ENCODE measurements at places on chromosomes 5 and 9. TPM values are rescaled to one million over a fixed set of nuclear protein-coding genes. Genes with fewer than 3 reads are reported as not detected.

CCL28 gene
- polyA plus RNA-seq: 2.4 TPM

PALM2AKAP2 gene
- 21.7 TPM for polyA plus RNA-seq

FOXD4 gene
- 0.21 TPM for polyA plus RNA-seq

GIN1 gene
- polyA plus RNA-seq: 2.0 TPM

INSL4 gene
- polyA plus RNA-seq: not detected

FCN1 gene
- 43.4 TPM for polyA plus RNA-seq

PCDHB2 gene
- polyA plus RNA-seq: 3.2 TPM

RMRP gene
- 37.0 TPM for polyA plus RNA-seq

ZFP37 gene
- 1.2 TPM for polyA plus RNA-seq

ECSCR gene
- polyA plus RNA-seq: 8.5 TPM

C9orf152 gene
- polyA plus RNA-seq: 1.2 TPM

CTSV gene
- 0.34 TPM for polyA plus RNA-seq

CMYA5 gene
- 0.61 TPM for polyA plus RNA-seq

ENHO gene
- polyA plus RNA-seq: 2.7 TPM

SPATA31D4 gene
- not detected for polyA plus RNA-seq

SPINK13 gene
- 0.15 TPM for polyA plus RNA-seq

DMRTA1 gene
- 0.92 TPM for polyA plus RNA-seq

FAM153A gene
- 6.2 TPM for polyA plus RNA-seq

ARHGEF28 gene
- polyA plus RNA-seq: 11.6 TPM

FGF18 gene
- 5.1 TPM for polyA plus RNA-seq

SLC25A2 gene
- polyA plus RNA-seq: not detected

GNPDA1 gene
- 36.1 TPM for polyA plus RNA-seq

FOXD4L4 gene
- 0.22 TPM for polyA plus RNA-seq

LHX3 gene
- 0.02 TPM for polyA plus RNA-seq

IL3 gene
- polyA plus RNA-seq: not detected

Measured in adipose tissue (tissue), 3 donors.